ENCODE measurements at places on chromosomes 3 and 15.
A peak's percentile ranks its signal among the peaks of the same experiment; 100 is the strongest.

GRCh38 chr3:179321668-179322285 lies 1.1 kb upstream of the ZNF639 start:
- no peak for DNase-seq

GRCh38 chr15:63221346-63221745 lies 31.9 kb downstream of the RAB8B start:
- no peak for DNase-seq

- no peak for DNase-seq
These were observed 2.8 kb downstream of the LRRN1 start for GRCh38 chr3:3802046-3802445.

DNA sequence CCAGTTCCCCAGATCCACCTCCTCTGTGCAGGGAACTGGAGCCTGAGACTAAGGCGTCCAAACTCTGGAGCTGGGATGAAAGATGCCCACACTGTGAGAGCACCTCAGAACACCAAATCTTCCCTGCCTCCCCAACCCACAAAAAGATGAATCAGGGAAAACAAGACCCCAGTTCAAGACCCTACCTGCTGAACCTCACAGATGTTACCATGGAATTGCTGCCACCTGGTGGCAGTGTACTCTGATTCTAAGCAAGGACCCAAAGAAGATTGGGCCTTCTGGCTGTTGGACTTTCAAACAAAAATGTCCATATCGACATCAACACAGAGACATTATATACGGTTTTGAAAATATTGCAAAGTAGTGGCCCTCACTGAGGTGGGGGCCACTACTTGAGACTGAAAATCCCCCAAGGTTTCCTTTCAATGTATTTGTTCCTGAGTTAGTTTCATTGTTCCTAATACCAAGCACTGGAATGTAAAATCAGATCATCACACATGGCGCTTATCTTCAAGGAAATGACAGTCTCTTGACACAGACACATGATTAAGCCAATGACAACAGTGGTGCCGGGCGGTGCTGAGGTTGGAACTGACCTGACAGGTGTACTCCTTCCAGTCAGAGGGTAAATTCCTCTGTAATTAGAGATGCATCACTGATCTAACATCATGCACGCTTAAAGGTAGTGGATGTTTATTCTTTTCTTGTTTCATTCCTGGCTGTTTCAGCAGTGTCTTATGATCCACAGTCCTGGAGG lies 67.6 kb downstream of the SLC6A11 start:
- DNase-seq, result no peak

DNA sequence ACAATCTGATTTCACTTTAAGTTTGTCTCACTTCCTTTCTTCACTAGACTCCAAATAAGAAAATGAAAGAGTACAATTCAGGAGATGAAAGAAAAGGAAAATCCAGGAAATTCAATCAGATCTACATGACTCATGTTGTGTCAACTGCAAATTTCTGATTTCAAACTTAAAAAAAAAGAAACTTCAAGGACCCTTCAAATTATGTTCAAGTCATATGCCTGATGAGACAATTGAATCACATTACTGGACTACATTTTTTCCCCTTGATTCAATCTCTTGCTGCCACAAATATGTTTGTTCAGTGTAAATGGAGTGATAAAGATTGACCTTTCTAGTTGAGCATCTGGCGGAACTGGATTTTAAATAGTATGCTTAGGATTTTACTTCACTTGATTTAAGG lies 37.4 kb downstream of the FRMD5 start:
- no peak for DNase-seq

GRCh38 chr3:52313774-52314188 lies 2.3 kb upstream of the DNAH1 start:
- no peak for DNase-seq

DNA sequence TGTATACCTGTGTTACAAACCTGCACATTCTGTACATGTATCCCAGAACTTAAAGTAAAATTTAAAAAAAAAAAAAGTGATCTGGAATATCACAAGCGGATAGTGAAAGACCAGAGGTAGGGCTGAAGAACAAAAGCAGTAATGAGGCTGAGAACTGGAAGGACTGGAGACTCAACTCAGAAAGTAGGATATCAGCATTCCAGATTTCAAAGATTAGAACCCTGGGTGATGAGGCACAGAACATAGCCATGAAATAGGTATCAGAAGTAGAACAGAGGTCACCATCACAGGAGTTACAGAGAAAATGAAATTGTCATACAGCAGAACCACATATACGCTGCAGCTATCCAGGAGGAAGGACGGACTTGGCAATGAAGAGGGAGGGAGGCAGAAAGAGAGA lies 56.1 kb downstream of the ACAP2 start:
- DNase-seq, result no peak

DNA sequence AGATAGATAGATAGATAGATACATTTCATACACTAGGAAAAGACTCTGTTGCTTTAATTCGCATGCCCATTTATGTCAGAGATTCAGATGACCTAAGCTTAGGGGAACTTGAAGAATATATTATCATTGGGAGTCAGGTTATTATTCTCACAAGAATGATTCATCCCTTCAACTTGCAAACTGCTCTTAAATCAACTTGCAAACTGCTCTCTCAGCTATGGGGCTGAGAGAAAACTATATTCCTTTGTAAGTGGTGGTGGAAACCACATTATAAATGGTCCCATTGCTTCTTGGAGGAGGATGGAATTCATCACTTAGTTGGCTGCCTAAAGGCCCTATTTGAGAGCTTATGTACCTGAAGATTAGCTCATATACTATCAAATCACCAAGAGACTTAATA lies 160.9 kb upstream of the STAC start:
- no peak for DNase-seq

DNA sequence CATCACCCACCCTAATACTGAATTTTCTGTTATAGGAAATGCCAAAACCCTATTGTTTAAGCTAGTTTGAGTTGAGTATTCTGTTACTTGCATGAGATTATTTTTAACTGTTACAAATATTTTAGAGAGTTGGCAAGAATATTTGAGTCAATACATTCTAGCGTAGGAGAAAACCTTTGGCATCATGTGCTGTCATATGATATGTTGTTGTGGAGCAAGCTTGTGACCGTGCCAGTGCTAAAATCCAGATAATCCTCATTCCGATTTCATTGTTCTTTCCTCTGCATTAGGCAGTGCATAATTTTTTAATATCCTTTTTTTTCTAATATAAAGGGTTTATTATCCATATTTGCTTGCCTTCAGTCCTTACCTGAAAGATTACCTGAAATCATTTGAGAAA lies 168.0 kb upstream of the GMNC start:
- DNase-seq, result no peak

DNA sequence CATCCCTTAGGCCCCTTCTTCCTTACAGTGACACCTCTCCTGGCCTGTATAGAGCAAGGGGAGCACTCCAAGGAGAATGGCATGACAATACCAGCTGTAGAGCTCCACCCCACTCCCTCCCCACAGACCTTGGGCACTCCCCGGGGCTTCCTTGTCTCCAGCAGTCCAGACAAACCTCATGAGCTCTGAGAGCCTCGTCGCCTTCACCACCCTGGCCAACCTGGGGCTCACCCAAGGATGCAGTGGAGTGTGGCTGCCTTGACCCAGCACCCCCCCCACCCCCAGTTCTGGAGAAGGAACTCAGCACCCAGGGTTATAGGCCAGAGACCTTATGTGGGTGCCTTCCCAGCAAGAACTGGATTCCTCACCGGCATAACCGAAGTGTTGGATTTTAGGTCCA lies 7.4 kb upstream of the SLCO2A1 start:
- no peak for DNase-seq

DNA sequence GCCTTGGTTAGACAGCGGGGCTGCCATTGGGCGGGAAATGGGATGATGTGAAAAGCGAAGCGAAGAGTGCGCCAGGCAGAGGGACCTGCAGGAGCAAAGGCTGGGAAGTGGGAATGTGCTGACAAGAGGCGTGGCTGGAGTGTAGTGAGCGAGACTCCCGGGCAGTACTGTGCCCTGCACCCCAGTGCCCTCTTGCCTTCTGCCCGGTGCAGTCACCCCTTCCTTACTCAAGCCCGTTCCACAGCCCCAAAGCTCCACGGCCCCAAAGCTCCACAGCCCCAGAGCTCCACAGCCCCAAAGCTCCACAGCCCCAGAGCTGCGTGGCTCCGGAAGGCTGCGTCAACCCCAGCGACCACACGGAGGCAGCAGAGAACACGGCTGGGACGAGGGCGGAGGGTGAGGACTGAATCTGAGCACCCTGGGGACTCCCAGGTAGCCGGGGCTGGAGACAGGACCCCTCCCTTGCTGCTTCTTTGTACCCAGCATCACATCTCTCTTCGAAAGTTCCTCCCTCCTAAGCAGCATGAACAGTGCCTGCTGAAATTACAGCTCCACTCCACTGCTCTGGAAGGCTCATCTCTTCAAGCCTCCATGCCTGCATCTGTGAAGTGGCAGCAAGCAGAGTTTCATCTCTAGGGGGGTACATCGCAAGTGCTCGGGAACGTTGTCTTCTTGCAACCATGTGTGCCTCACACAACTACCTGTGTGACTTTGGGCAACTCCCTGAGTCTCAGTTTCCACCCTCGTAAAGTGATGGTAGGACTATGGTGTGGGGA lies 108.9 kb downstream of the FBLN2 start:
- DNase-seq, result peak; percentile 56

DNA sequence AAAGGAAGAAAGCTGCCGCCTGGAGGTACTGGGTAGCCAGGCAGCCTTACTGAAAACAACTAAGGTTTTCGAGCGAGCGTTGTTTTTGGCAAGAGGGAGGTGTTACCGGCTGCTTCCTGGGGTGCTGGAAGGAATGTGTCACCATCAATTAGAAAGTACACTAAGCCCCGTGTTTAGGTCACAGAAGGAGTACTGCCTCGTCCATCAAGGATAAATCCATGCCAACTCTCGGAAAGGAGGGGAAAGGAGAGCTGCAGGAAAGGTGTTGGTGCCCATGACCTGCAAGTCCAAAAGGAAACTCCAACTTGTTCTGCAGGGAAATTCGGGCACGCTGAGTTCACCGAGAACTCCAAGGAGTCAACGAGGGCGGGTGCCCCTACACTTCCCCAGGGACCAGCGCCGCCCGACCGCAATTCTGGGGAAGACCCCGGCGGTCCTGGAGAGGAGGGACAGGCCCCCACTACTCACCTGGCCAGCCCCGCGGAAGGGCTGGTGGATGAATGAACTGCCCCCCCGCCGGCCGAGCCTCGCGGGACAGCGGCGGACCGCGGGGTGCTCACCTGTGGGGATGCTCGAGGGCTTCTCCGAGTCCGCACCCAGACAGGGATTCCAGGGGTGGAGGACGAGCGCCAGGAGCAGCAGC lies 542 bp downstream of the PLOD2 start:
- peak; percentile 64 for DNase-seq

DNA sequence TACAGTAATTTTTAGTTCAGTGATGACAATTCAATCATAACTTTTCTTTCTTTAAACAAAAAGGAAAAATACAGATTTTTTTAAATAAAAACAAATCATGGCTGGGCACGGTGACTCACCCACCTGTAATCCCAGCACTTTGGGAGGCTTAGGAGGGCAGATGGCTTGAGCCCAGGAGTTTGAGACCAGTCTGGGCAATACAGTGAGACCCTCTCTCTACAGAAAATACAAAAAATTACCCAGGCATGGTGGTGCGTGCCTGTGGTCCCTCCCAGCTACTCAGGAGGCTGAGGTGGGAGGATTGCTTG lies 25.6 kb upstream of the ATG7 start:
- no peak for DNase-seq

DNA sequence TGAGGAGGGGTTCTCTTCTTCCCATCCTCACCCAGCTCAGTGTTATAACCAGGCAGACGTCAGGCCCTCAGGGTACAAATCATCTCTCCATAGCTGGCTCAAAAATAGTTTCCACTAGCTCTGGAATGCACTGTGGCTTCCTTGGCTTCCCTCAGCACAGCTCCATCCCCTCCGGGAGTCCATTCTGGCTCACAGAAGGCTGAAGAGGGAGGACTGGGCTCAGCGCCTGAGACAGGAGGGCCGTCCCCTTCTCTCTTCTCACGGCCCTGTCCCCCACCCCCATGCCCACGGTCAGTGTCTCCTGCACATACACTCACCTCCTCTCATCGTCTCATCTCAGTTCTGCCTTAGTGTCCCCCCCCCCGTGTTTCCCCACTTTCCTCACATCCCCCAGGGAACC lies 50.1 kb downstream of the UMPS start:
- no peak for DNase-seq

- no peak for DNase-seq
These were observed 32.8 kb downstream of the OSBPL10 start for GRCh38 chr3:31948280-31948679.
